ENCODE measurements at places on chromosomes 4 and X. TPM values are rescaled to one million over a fixed set of nuclear protein-coding genes. Genes with fewer than 3 reads are reported as not detected.

DNA sequence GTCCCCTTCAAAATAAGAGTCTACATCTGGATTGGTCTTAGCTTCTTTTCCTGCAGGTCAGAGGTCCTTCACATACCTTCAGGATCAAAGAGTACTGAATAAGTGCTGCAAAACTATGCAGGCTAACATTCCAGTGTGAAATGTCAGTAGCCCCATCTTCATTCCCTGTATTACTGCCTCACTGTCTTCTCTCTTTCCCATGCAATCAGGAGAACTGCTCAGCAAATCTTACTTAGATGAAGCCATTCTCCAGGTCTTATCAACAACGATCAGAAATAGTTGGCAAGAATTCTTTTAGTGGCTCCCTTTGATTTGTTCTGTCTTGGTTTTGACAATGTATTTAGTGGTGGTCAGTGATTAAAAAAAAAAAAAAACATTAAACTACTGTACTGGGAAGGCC is 26.0 kb upstream of the IQCM start:
- no peaks in the 10 kb centered on the region for H3K4me1 ChIP-seq
- H3K27me3 ChIP-seq = no peaks in the 10 kb centered on the region
- no peak overlapping the region for H3K4me3 ChIP-seq
- DNase-seq = no peak
- H3K36me3 ChIP-seq = no peaks in the 10 kb centered on the region
- no peak overlapping the region for H3K27ac ChIP-seq

DNA sequence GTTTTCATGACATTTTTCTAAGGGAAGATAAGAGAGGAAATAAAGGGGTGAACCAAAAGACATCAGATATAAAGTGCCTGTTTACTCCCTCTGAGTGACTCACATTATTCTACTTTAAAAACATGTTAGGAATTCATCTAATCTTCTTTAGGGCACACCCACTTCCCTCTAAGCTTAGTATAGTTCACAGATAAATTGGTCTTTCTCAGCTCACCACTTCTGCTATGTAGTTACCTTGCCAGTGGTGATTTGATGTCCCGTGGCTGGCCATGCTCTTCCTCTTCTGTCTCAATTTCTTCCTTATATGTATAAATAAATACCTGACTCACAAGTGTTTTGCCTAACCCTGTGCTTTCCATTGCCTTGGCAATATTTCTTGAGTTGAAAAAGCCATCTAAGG is 96.8 kb downstream of the PDLIM5 start:
- H3K4me1 ChIP-seq = peaks cover 3% of the 10 kb centered on the region
- no peak for DNase-seq
- peaks cover 13% of the 10 kb centered on the region for H3K36me3 ChIP-seq
- H3K27ac ChIP-seq = no peak overlapping the region

DNA sequence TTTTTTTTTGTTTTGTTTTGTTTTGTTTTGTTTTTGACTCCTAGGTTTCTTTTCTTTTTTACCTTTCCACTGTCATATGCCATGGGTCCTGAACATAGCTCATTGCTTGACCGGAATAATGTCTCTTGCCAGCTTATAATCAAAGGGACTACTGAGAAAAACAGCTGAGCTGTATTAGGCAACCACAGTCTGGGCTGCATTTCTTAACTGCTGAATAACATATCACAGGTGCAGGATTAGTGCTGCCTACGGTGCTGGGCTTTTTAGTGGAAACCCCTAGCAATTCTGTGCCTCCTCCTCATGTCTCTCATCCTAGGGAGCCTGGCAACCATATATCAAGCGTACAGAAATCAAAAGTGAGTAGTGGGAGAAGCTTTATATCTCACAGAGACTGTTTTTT is 333.5 kb downstream of the BMPR1B start:
- H3K27me3 ChIP-seq = peaks cover 4% of the 10 kb centered on the region
- no peak overlapping the region for H3K4me3 ChIP-seq
- H3K27ac ChIP-seq = no peak overlapping the region
- H3K36me3 ChIP-seq = no peaks in the 10 kb centered on the region

GRCh38 chr4:30912098-30912714 is 192.0 kb downstream of the PCDH7 start:
- H3K27ac ChIP-seq = no peak overlapping the region
- DNase-seq = no peak

DNA sequence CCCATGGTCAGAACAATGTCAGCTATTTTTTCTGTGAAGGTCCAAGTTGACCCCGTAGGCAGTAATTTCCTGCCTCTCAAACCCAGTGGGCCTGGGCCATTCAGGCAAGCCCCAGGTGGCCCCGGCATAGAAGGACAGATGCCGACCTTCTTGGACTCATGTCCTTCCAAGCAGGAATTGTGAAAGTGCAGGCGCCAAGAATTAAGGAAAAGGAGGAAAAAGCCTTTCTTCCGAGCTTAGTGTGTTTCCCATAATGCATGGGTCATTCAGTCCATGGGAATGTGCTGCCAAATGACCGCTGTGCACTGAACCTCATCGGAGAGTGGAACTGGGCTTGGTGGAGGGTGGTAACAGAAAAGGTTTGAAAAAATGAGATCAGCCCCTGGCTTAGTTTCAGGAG is 196.5 kb upstream of the HS3ST1 start:
- no peaks in the 10 kb centered on the region for H3K4me1 ChIP-seq
- no peak overlapping the region for H3K27ac ChIP-seq

GRCh38 chr4:41070516-41071281 is 143.6 kb downstream of the APBB2 start:
- no peak overlapping the region for H3K27ac ChIP-seq
- no peaks in the 10 kb centered on the region for H3K36me3 ChIP-seq
- H3K4me1 ChIP-seq = no peaks in the 10 kb centered on the region
- DNase-seq = no peak

GRCh38 chr4:185837415-185838103 is 25.6 kb upstream of the SORBS2 start:
- no peak for DNase-seq
- H3K27me3 ChIP-seq = no peaks in the 10 kb centered on the region
- H3K4me3 ChIP-seq = no peak overlapping the region
- no peaks in the 10 kb centered on the region for H3K4me1 ChIP-seq
- no peak overlapping the region for H3K27ac ChIP-seq

- H3K27ac ChIP-seq = no peak overlapping the region
- DNase-seq = no peak
- H3K4me3 ChIP-seq = no peak overlapping the region
- H3K4me1 ChIP-seq = no peaks in the 10 kb centered on the region
- no peaks in the 10 kb centered on the region for H3K27me3 ChIP-seq
These were observed 193.3 kb upstream of the FAM47A start for GRCh38 chrX:34325460-34325859.

GRCh38 chrX:40661489-40661888 is 14.1 kb upstream of the CXorf38 start:
- H3K27me3 ChIP-seq = no peaks in the 10 kb centered on the region
- no peak overlapping the region for H3K27ac ChIP-seq
- H3K4me1 ChIP-seq = no peaks in the 10 kb centered on the region
- no peak for DNase-seq
- no peak overlapping the region for H3K4me3 ChIP-seq
- H3K36me3 ChIP-seq = peaks cover 13% of the 10 kb centered on the region

- no peak overlapping the region for H3K4me3 ChIP-seq
- H3K27me3 ChIP-seq = no peaks in the 10 kb centered on the region
- no peaks in the 10 kb centered on the region for H3K4me1 ChIP-seq
- H3K27ac ChIP-seq = no peak overlapping the region
These were observed 441.7 kb upstream of the SLIT2 start for GRCh38 chr4:19809989-19810388.

- no peaks in the 10 kb centered on the region for H3K27me3 ChIP-seq
- no peak overlapping the region for H3K27ac ChIP-seq
- DNase-seq = no peak
- no peaks in the 10 kb centered on the region for H3K4me1 ChIP-seq
These were observed 15.0 kb downstream of the FRMPD4 start for GRCh38 chrX:12153317-12153716.

GRCh38 chr4:51825341-51825740 is 17.6 kb upstream of the DCUN1D4 start:
- H3K27me3 ChIP-seq = peaks cover 5% of the 10 kb centered on the region
- no peaks in the 10 kb centered on the region for H3K4me1 ChIP-seq
- DNase-seq = no peak
- H3K4me3 ChIP-seq = no peak overlapping the region

- H3K27ac ChIP-seq = no peak overlapping the region
- no peak for DNase-seq
- H3K4me1 ChIP-seq = no peaks in the 10 kb centered on the region
- peaks cover 15% of the 10 kb centered on the region for H3K27me3 ChIP-seq
- H3K36me3 ChIP-seq = no peaks in the 10 kb centered on the region
These were observed 57.1 kb upstream of the NKX1-1 start for GRCh38 chr4:1463088-1463926.

DNA sequence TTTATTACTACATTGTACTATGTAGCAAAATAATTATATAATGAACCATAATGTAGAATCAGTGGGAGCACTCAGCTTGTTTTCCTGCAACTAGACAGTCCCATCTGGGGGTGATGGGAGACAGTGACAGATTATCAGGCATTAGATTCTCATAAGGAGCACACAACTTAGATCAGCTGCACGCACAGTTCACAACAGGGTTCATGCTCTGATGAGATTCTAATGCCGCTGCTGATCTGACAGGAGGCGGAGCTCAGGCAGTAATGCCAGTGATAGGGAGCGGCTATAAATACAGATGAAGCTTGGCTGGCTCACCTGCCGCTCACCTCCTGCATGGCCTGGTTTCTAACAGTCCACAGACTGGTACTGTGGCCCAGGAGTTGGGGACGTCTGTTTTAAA is 199.2 kb downstream of the MAB21L2 start:
- DNase-seq = no peak
- H3K27me3 ChIP-seq = no peaks in the 10 kb centered on the region
- H3K36me3 ChIP-seq = peaks cover 6% of the 10 kb centered on the region
- no peak overlapping the region for H3K4me3 ChIP-seq
- no peaks in the 10 kb centered on the region for H3K4me1 ChIP-seq
- H3K27ac ChIP-seq = no peak overlapping the region

- H3K4me3 ChIP-seq = no peak overlapping the region
- no peak for DNase-seq
- H3K4me1 ChIP-seq = no peaks in the 10 kb centered on the region
- H3K27me3 ChIP-seq = no peaks in the 10 kb centered on the region
- H3K36me3 ChIP-seq = no peaks in the 10 kb centered on the region
- no peak overlapping the region for H3K27ac ChIP-seq
These were observed 33.4 kb upstream of the MAGEC2 start for GRCh38 chrX:142238536-142238935.

DNA sequence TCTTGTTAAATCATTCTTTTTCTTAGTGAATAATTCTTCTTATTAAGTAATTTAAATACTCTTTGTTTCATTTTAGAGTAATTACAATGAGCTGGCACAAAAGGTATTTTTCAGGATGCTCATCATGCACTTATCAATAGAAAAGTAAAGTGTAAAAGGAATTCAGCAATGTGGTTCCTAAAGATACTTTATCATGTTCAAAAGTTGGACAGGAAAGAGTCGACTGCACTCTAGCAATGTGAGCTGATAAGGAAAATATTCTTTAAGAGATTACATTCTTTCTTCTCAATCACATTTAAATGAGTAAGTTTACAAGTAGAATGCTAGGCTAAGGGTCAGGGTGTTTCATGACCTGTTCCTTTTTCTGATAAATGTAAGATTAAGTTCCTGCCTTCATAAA is 609.5 kb upstream of the FAM241A start:
- H3K36me3 ChIP-seq = no peaks in the 10 kb centered on the region
- no peaks in the 10 kb centered on the region for H3K27me3 ChIP-seq
- H3K27ac ChIP-seq = no peak overlapping the region
- no peak for DNase-seq
- no peaks in the 10 kb centered on the region for H3K4me1 ChIP-seq

DNA sequence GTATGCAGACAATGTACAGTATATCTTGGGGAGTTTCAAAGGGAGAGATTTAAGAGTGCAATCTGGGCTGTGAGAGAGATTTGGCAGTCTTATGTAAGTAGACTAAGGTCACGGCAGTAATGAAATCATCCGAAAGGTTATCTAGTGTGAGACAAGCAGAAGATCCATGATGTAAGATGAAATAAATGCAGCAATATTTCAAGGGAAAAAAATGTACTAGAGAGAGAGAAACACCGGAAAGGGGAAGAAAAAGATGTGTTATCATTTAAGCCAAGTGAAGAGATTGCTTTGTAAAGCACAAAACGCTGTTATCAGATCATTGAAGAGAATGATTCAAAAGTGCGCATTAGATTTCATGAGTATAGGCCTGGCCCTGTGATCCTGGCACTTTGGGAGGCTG is 88.4 kb upstream of the GUCY1A1 start:
- DNase-seq = no peak
- H3K27ac ChIP-seq = no peak overlapping the region
- H3K4me1 ChIP-seq = peaks cover 5% of the 10 kb centered on the region
- no peaks in the 10 kb centered on the region for H3K36me3 ChIP-seq
- H3K27me3 ChIP-seq = no peaks in the 10 kb centered on the region
- no peak overlapping the region for H3K4me3 ChIP-seq

DNA sequence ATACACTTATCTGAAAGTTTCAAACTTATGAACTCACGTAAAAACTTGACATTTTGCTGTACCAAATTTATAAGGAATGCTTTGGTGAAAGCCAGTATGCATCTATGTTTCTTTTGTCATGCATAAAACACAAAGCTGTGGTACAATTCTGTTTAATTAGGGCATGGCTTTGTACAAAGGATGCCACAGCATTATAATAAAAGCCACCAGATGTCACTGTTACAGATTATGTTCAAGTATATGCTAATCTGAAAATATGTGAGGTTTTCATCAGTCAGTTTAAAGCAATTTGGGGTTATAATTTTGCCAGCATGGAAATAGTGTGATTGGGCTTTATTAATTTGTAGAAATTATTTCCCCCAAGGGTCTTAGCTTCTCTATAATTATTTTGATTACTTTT is 69.0 kb downstream of the ATOH1 start:
- H3K36me3 ChIP-seq = no peaks in the 10 kb centered on the region
- H3K27me3 ChIP-seq = no peaks in the 10 kb centered on the region
- H3K4me1 ChIP-seq = no peaks in the 10 kb centered on the region
- H3K4me3 ChIP-seq = no peak overlapping the region

GRCh38 chr4:12293906-12294525 is 865.3 kb upstream of the HS3ST1 start:
- no peaks in the 10 kb centered on the region for H3K4me1 ChIP-seq
- no peaks in the 10 kb centered on the region for H3K36me3 ChIP-seq
- H3K27ac ChIP-seq = no peak overlapping the region
- DNase-seq = no peak
- no peak overlapping the region for H3K4me3 ChIP-seq
- H3K27me3 ChIP-seq = no peaks in the 10 kb centered on the region

- H3K27ac ChIP-seq = no peak overlapping the region
- H3K36me3 ChIP-seq = no peaks in the 10 kb centered on the region
- no peaks in the 10 kb centered on the region for H3K27me3 ChIP-seq
- no peaks in the 10 kb centered on the region for H3K4me1 ChIP-seq
These were observed 203.3 kb upstream of the PCDH18 start for GRCh38 chr4:137735561-137736104.

GRCh38 chr4:172042714-172043114 is 229.5 kb downstream of the GALNTL6 start:
- no peak overlapping the region for H3K4me3 ChIP-seq
- H3K36me3 ChIP-seq = no peaks in the 10 kb centered on the region
- no peak overlapping the region for H3K27ac ChIP-seq
- H3K4me1 ChIP-seq = no peaks in the 10 kb centered on the region
- no peaks in the 10 kb centered on the region for H3K27me3 ChIP-seq

GRCh38 chr4:123682931-123683330 is 286.3 kb downstream of the SPRY1 start:
- no peaks in the 10 kb centered on the region for H3K36me3 ChIP-seq
- DNase-seq = no peak
- no peaks in the 10 kb centered on the region for H3K4me1 ChIP-seq
- H3K27ac ChIP-seq = no peak overlapping the region
- H3K4me3 ChIP-seq = no peak overlapping the region

Gene GABRQ
- not detected for total RNA-seq

Gene CFP
- total RNA-seq = 4.4 TPM

Gene DGAT2L6
- total RNA-seq = not detected

Gene MAGEA12
- not detected for total RNA-seq

Gene FABP2
- total RNA-seq = not detected

Gene STPG2
- not detected for total RNA-seq

Gene EGFL6
- total RNA-seq = 0.58 TPM

Gene ALAS2
- not detected for total RNA-seq

Gene SCML2
- total RNA-seq = 2.2 TPM

Gene PRSS12
- total RNA-seq = not detected

Measured in activated CD4-positive, alpha-beta memory T cell treated with anti-CD3 and anti-CD28 coated beads for 36 hours (primary cell).